ENCODE measurements at places on chromosomes 7 and 10.

GRCh38 chr10:19707376-19707775 is 108.9 kb upstream of the PLXDC2 start:
- DNase-seq: no peak

- DNase-seq: no peak
Measured at GRCh38 chr7:142876236-142876960, 9.1 kb downstream of the TRPV6 start.

- no peak for DNase-seq
Measured at GRCh38 chr10:44967616-44968015, 8.0 kb downstream of the RASSF4 start.

- no peak for DNase-seq
Measured at GRCh38 chr10:52780391-52781155, 8.0 kb upstream of the MBL2 start.

- no peak for DNase-seq
Measured at GRCh38 chr7:100118388-100119071, 628 bp downstream of the TAF6 start.

DNA sequence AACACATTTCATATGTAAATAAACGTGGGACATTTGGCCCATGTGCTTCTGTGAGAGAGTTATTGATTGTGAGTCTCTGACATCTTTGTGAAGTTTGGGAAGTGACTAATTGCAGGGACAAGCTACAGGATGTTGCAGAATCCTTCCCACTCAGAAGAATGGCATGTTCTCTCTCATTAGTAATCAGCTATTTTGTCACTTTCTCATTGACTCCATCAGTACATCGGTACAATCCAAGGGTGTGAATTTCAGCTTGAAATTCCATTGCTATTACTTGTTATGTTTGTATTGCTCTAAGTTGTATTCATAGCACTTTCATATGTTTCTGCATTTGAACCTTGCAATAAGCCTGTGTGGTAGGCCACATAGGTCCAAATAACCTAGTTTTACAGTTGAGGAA is 100.0 kb upstream of the KCNMA1 start:
- no peak for DNase-seq

GRCh38 chr7:101896316-101896715 is 78.9 kb downstream of the CUX1 start:
- DNase-seq: no peak

DNA sequence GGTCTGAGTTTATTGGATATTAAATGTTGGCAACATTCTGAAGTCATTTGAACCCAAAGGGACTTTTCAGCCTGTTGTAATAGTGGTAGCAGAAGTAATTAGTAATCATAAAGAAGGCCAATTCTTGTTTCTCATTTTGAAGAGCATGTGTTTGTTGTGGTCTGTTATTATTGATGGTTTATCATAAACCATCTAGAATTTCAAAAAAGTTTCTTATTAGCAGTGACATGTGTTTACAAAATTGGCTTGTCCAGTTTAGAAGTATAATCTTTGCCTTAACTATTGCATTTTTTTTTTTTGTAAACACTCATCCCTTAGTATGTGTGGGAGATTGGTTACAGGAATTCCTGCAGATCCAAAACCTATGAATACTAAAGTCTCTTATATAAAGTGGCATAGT is 177.8 kb downstream of the BBS9 start:
- no peak for DNase-seq

DNA sequence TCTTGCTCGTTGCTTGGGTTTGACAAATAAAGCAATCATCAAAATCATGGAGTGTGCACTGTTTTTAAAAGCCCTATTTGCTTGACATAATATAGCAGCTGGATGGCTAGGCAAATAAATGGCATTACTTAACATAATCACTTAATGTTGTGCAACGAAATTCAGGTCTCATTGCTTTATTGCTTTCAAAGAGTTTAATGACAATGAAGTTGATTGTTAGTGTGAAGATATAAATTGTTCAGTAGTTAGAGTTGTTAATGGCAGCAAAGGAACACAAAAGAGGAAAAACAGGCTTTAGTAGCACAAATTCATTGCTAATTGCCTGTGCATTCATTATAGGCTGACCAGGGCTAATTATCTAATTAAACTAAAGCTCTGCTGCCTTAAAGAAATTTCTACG is 7.6 kb upstream of the ADO start:
- DNase-seq: no peak

DNA sequence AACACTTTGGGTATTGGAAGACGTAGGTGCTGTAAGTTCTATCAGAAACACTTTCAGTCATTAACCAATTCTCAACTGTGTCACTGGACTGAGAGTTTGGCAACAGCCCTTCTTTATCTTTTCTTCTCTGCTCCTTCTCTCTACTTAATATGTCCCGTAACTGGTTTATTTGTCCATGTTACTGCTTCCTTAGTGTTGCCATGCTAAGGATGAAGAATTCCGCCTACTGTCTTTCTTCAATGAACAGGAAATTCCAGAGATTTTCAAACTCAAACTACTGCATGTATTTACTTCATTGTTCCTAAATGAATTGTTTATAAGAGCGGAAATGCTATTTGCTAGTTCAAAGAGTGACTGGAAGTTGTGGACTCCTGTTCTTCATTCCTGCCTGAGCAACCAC is 143.7 kb downstream of the TAX1BP1 start:
- DNase-seq: no peak

DNA sequence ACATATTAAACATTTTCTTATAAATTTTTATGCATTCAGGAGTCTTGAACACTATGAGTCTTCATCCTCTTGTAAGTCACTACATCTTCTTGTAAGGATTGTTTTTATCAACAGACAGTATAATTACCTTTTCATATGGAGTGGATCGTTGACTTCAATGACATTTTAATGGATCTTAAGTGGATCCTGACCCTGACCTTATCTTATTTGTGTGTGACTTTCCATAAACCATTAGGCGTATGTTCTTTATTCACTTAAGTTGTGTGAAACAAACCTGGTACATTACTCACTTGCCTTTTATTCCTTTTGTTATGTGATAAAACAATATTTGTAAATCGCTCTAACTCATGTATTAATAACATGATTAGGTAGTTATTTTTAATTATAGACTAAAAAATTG is 18.5 kb upstream of the SEMA3C start:
- DNase-seq: no peak

GRCh38 chr7:98460902-98461301 is 60.0 kb upstream of the BAIAP2L1 start:
- no peak for DNase-seq

GRCh38 chr10:92124616-92125143 is 166.2 kb downstream of the CPEB3 start:
- no peak for DNase-seq

DNA sequence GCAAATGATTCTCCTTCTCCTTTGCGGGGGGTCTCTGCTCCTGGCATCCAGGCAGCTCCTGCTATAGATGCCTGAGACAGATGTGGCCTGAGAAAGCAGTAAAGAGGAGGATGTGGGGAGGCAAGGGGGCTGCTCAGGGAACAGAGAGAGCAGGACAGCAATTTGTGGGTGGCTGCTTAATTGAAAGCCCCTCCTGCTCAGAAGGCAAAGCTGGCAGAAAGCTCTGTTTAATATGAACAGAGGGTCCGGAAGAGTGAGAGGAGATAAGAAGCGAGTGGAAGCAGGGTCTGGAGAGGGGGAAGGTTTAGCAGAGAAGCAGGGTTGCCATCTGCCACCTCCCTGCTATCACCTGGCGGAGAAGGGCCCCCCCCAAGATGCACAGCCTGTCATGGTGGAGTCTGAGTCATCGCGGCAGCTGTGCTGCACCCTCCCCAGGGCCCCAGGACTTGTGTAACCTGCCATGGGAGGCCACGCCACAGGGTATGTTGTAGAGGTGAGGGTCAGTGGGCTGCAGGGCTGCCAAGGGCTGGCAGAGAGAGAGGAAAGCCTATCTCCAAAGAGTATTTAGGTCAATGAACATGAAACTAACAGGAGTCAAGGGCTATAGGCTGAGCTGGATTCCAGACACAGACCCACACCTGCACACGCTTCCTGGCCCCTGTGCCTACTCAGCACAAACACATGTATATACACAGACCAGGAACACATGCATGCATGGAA is 1109.8 kb upstream of the AUTS2 start:
- no peak for DNase-seq

DNA sequence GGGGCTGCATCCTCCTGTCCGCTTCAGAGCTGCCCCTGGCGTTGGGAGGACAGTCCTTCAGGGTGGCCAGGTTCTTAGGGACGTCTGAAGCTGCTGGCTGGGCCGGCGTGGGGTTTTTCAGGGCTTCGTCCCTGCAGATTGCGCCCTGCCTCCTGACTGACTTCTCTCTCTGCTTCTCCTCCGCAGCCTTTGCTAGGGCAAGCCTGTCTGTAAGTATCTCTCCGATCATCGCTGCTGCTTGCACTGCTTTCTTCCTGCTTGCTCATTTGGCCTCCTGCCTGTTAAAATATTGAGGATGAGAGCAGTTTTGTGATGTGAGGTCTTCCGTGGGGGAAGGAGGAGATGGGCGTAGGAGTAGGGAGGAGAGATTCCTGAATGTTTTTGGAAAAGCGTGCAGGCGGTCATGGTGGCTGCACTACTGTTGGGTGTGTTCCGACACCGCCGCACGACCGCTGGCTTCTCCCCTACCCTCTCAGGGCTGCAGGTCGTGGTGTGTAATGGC is 25.3 kb downstream of the PFKFB3 start:
- no peak for DNase-seq

- DNase-seq: no peak
Measured at GRCh38 chr10:86057708-86058107, 308.9 kb downstream of the GRID1 start.

- DNase-seq: no peak
Measured at GRCh38 chr10:103724074-103724473, 131.3 kb downstream of the SH3PXD2A start.

DNA sequence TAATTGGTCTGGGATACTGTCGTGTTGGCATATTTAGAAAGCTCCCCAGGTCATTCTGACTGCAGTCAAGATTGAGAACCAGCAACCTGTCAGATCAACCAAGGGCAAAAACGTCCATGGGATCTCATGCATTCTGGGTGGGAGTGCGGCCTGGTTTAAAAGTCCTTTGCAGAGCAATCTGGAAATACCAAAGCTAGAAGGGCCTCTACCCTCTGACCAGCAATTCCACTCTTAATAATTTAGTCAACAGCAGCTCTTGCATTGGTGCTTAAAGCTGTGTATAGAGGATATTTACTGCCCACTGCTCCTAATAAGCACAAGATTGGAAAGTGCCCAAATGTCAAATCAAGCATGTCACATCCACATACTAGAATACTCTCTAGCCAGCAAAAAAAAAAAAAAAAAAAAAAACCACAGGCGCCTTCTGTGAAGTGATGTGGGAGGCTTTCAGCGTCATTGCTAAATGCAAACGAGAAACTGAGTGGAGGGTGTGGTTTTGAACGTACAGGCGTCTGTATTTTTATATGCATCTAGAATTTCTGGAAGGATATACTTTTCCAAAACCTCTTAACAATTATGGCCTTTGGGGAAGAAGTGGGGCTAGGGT is 44.8 kb upstream of the HSPA12A start:
- DNase-seq: no peak

DNA sequence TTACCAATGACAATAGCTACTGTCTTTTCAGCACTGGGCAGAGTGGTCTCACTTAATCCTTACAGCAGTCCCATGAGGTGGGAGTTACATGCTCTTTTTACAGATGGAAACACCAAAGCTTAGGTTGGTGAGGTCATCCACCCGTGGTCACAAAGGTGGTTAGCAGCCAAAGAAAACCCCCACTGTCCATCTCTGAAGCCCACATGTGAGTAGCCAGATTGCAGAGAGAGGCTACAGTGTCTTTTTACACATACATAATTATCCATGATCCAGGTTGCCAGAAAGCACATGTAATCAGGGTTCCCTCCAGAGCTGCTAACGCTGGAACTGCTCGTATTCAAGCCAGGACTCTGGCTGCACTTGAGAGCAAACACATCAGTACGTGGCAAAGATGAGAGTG is 24.6 kb upstream of the ANKRD2 start:
- no peak for DNase-seq

GRCh38 chr10:121106611-121107010 is 255.4 kb downstream of the WDR11 start:
- no peak for DNase-seq

DNA sequence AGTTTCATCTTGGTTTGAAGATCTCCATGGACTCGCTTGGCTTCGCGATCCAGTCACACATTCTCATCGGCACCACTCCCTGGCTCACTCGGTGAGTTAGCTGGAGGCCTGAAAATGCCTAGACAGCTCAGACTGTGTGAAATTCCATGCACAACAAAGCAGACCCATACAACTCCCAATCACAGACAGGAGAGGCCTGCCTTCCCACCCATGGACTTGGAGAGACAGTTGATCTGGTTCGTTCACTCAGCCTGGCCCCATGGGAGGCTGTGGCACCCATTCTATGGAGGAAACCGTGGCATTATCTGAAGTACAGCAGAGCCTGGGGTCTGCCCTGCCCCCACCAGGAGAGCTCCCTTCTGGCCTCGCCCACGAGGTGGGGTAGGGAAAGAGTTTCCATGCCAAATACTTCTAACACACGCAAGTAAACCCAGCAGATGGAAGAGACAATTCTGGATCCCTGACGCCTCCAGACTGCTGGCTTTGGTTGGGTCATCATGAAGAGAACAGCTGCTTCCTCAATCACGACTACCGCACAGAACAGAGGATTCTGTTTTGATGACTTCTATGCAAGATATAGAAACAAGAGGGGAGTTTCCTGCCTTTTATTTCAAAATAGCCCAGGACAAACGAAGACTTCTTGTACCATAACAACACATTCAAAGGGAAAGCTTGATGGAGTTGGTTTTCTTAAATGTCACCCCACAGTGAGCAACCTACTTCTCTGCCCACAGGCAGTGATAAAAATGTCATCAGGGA is 15.9 kb downstream of the FAM53B start:
- no peak for DNase-seq

DNA sequence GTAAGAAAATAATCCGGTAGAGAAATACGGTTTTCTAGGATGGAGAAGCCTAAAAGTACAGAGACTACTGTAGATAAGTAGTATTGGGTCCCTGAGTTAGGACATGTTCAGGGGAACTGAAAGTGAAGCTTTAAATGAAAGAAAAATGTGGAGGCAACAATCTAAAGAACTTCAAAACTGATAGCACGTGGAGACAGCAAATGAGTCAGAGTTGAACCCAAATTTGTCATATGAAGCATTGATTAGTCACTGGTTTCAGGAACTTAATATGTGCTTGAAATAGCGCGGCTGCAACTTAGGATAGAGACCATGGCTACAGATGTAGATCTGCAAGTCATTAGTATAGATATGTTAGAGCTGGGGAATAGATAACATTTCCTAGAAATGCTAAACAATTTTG is 1138.6 kb upstream of the SORCS1 start:
- no peak for DNase-seq
